ENCODE measurements at places on chromosomes 12 and 14. TPM values are rescaled to one million over a fixed set of nuclear protein-coding genes. Genes with fewer than 3 reads are reported as not detected.
A peak's percentile ranks its signal among the peaks of the same experiment; 100 is the strongest.

GRCh38 chr14:92122351-92122677 lies 545 bp downstream of the CPSF2 start:
- DNase-seq, result no peak
- no peaks in the 10 kb centered on the region for H3K27me3 ChIP-seq
- peak overlapping the region; percentile 94 for H3K27ac ChIP-seq
- H3K4me3 ChIP-seq, result peak overlapping the region; percentile 94
- peaks cover 2% of the 10 kb centered on the region for H3K36me3 ChIP-seq

GRCh38 chr12:81043979-81044740 lies 33.7 kb upstream of the ACSS3 start:
- no peaks in the 10 kb centered on the region for H3K36me3 ChIP-seq
- H3K4me3 ChIP-seq, result no peak overlapping the region
- H3K4me1 ChIP-seq, result no peaks in the 10 kb centered on the region
- no peak overlapping the region for H3K27ac ChIP-seq
- H3K27me3 ChIP-seq, result no peaks in the 10 kb centered on the region

The PDE3A gene
- total RNA-seq, result 3.8 TPM

The WNT5B gene
- total RNA-seq, result 0.94 TPM

The ESYT1 gene
- total RNA-seq, result 69.2 TPM

Data from thyroid gland (tissue), 4 donors.